Smooth muscle cell of trachea (primary cell): ENCODE measurements at places on chromosomes 12 and 14. TPM values are rescaled to one million over a fixed set of nuclear protein-coding genes. Genes with fewer than 3 reads are reported as not detected.

The DEPDC4 gene
- 2.6 and 3.9 TPM in 2 replicates for total RNA-seq

The P2RX2 gene
- not detected in 2 replicates for total RNA-seq

The OVCH1 gene
- 0.15 and 0.83 TPM in 2 replicates for total RNA-seq

The MGAT4C gene
- total RNA-seq, result not detected in 2 replicates

The PGAM5 gene
- total RNA-seq, result 29.2 and 39.9 TPM in 2 replicates

The TRPV4 gene
- total RNA-seq, result 0.87 and 2.5 TPM in 2 replicates

The DCD gene
- not detected in 2 replicates for total RNA-seq

The CRIP2 gene
- 59.5 and 67.5 TPM in 2 replicates for total RNA-seq

The CHMP4A gene
- total RNA-seq, result 27.6 and 44.5 TPM in 2 replicates

The GPR68 gene
- 11.6 and 23.2 TPM in 2 replicates for total RNA-seq

The BCL2L14 gene
- not detected in 2 replicates for total RNA-seq

The AMIGO2 gene
- 1.2 and 1.5 TPM in 2 replicates for total RNA-seq

The NCOR2 gene
- 44.8 and 50.3 TPM in 2 replicates for total RNA-seq

The PPP4R4 gene
- 0.44 and 2.8 TPM in 2 replicates for total RNA-seq

The SLC7A8 gene
- total RNA-seq, result 14.7 and 24.8 TPM in 2 replicates
